ENCODE measurements at places on chromosomes 3 and 15.

- no peak for DNase-seq
These were observed 34.7 kb downstream of the AADACL2 start for GRCh38 chr3:151768393-151768930.

DNA sequence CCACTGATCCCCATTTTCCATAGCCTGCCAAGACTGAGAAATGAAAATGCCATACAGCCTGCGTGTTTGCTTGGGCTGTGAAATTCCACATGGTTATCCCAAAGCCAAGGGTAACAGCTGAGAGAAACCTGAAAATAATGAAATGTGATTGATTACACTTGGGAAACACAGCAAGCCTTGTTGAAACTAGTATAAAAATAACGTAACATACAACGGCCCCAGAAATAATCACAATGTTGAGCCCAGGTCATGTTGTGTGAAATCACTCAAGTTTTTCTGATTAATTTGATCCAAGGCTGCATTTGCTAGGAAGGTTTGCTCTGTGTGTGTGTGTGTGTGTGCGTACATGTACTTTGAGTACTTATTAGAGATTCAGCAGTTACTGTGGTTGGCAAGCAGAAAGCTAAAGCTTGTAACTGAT lies 269.0 kb downstream of the OXSM start:
- DNase-seq, result no peak

- DNase-seq, result peak; percentile 23
These were observed 1.7 kb downstream of the P2RY13 start for GRCh38 chr3:151327571-151328198.

DNA sequence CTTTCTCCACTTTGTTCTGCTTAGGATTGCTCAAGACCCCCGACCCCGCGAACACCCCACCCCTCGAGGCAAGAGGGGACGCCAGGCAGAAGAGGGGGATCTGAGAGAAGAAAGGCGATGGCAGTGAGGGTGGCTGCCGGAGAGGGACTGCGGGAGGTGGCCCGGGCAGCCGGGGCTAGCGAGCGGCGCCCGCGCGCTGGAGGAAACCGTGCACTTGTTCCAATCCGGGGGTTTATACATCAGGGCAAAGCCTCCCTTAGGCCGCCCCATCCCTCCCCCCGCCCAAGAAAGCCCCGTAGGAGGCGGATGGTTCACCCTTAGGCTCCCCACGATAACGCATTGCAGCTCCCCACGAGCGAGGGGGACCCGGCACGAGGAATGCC lies 475 bp downstream of the ERC2 start:
- DNase-seq, result peak; percentile 28

GRCh38 chr3:8723612-8724011 lies 10.0 kb upstream of the CAV3 start:
- DNase-seq, result no peak

- no peak for DNase-seq
These were observed 1.3 kb downstream of the CLEC3B start for GRCh38 chr3:45027441-45027840.

GRCh38 chr3:52845691-52846431 lies 11.0 kb upstream of the MUSTN1 start:
- peak; percentile 57 for DNase-seq

GRCh38 chr3:112061152-112061551 lies 25.0 kb upstream of the C3orf52 start:
- DNase-seq, result no peak

GRCh38 chr3:45480218-45480617 lies 91.8 kb downstream of the LARS2 start:
- DNase-seq, result no peak

DNA sequence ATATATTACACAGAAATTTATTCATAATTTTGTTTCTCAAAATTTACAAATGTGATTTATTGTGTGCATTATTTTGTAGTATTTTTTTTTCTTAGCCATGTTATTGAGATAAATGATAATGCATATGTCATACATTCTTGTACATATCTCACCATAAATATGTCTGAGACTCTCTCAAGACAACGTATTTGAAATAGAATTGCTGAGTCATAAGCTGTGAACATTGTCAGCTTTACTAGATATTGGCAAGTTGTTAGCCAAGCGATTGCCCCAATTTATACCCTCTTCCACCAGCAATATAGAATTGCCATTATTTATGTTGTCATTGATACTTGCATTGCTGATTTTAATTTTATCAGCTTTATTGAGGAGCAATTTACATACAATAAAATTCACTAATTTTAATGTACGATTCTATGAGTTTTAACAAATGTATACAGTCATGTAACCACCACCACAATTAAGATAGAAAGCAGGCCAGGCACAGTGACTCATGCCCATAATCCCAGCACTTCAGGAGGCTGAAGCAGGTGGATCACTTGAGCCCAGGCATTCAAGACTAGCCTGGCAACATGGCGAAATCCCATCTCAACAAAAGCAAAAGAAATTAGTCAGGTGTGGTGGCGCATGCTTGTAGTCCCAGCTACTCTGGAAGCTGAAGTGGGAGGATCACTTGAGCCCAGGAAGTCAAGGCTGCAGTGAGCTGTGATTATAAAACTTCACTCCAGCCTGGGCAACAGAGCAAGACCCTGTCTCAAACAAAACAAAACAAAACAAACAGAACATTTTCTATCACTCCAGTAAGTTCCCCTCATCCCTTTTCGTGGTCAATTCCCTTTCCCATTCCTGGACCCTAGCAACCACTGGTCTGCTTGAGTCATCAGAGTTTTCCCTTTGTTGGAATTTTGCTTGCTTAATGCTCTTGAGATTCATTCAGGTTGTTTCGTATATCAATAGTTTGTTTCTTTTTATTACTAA lies 373.1 kb downstream of the MFSD1 start:
- no peak for DNase-seq

- DNase-seq, result no peak
These were observed 26.4 kb downstream of the ARMC8 start for GRCh38 chr3:138213398-138214085.

DNA sequence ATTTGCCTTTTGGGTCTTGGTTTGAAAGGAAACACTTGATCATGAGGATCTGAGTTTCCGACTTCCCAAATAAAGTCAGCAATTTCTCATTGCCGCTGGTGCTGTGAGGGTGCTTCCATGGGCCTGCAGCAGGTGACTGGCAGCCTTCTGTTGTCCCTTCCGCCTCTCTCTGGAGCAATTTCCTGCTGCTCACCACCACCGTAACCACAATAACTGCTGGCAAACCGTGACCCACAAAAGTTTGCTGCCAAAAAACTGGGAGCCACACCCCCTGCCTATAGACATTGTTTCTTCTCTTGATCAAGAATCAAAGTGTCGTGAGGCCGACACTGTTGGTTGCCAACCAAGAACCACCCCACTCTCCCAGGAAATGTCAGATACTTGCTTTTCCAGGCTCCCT lies 164.0 kb downstream of the NR2F2 start:
- DNase-seq, result no peak

DNA sequence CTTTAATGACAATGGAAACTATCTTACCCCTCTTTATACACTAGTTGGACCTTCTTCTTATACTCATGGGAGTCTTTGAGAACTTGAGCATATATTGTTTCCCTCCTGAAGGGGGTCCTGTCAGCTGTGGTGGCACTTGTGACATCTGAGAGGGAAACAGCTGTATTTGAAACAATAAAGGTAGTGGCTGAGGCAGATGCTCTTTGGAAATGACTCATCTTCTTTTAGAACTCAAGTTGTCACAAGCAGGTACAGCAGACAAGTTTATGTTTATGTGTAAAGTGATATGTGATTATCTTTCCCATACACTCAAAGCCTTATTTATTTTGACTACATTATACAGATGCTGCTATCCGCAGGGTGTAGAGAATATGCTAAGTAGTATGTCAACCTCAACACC lies 220.0 kb upstream of the GRM7 start:
- DNase-seq, result no peak

DNA sequence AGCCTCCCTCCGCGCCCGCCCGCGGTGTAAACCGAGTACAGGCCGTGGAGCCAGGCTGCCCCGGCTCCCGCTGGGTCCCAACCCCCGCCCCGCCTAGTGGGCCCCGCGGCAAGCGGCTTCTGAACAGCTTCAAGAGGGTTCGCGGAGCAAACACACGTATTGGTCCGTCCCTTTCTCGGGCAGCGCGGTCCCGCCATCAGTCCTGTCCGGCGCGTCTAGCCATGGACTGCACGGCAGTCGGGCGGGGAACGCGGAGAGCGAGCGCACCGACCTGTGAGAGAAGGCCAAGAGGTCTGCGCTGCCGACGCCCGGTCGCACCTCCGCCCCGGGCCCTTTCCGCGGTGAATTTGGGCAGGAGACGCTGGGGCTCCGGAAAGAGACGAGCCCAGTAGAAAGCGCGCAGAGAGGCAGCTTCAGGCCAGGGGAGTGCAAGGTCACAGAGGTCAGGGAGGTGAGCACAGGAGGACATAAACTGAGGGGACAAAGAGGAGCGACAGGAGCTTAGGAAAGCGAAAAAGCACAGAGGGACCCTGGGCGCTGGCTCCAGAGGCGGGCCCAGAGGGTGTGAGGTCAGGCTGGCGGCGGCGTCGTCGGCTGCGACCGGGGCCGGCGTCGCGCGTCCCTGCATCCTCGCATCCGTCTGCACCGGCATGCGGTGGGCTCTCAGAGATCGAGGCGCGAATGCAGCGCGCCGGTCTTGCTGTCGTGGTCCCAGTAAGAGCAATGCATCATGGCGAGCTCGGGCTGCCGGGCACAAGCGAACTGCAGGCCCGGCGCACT lies 1.8 kb downstream of the FOXL2 start:
- DNase-seq, result peak; percentile 37

GRCh38 chr3:182913889-182914288 lies 66.4 kb downstream of the DCUN1D1 start:
- DNase-seq, result no peak

DNA sequence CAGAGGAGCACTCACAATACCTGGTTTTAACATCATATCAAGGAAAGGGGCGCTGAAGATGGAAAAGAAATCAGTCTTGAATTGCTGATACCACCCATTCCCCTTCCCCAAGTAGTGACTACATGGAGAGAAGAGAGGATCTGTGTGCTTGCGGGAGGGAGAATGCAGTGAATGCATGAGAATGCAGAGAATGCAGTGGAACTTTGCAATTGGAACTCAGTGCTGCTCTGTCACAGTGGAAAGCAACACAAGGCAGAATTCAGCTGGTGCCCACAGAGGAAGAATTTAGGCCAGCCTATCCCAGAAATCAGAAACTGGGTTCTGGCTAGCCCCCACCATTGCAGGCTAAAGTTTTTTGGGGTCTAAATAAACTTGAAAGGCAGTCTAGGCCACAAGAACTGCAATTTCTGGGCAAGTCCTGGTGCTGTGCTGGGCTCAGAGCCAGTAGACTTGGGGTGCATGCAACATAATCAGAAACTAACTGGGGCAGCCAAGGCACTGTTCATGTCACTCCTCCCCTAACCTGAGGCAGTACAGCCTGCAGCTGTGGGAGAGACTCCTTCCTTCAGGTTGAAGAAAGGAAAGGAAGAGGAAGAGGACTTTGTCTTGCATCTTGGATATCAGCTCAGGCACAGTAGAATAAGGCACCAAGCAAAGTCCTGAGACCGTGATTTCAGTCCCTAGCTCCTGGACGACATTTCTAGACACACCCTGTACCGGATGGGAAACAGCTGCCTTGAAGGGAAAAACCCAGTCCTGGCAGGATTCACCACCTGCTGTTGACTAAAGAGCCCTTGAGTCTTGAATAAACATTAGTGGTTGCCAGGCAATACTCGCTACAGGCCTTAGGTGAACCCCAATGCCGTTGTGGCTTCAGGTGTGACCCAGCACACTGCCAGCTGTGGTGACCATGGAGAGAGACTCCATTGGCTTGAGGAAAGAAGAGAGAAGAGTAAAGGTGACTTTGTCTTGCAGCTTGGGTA lies 329.3 kb downstream of the TBL1XR1 start:
- DNase-seq, result no peak

- no peak for DNase-seq
These were observed 961.6 kb downstream of the MCTP2 start for GRCh38 chr15:95192923-95193322.

- DNase-seq, result no peak
These were observed 40.6 kb downstream of the AMOTL2 start for GRCh38 chr3:134333522-134334181.

GRCh38 chr15:74817370-74817737 lies 4.7 kb downstream of the LMAN1L start:
- peak; percentile 56 for DNase-seq

DNA sequence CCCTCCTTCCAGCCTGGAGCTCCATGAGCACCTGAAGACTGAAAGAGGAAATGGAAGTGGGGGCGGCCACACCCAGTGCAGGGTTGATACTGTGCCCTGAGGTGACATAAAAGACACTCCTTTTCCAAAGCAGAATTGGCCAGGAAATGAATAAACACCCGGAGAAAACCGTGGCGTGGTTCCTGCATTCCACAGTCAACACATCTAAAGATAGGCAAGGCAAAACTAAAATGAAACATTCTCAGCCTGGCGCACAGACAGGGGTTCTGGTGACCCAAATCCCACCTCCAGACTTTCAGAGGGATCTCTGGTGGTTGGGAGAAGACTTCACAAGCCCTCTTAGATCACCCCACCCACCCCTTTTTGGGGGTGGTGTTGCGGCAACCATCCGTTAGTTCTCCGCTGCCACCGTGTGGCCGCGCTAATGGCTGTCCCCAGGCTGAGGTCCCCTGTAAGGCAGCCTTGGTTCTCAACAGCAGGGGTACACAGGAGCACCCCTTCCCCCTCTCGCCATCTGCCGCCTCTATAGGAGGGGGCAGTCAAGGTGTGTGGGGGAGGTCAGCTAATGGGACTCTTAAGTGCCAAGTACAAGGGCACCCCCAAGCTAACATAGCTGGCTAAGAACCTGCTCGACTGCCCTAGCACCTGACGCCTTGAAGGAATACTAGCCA lies 2.5 kb upstream of the MST1R start:
- DNase-seq, result peak; percentile 80

GRCh38 chr3:98008855-98009254 lies 26.3 kb downstream of the GABRR3 start:
- no peak for DNase-seq

DNA sequence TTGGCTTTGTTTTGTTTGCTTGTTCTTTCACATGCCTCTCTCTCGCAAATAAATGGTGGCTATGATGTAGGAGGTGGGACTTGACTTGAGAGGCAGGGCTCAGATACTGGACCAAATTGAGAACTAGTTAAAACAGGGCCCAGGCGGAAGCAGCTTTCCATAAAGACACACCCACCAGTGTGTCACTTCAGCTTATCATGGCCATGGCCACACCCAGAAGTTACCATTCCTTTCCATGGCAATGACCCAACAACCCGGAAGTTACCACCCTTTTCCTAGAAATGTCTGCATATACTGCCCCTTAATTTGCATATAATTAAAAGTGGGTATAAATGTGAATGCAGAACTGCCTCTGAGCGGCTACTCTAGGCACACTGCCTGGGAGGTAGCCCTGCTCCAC lies 62.6 kb upstream of the CNTN4 start:
- no peak for DNase-seq

DNA sequence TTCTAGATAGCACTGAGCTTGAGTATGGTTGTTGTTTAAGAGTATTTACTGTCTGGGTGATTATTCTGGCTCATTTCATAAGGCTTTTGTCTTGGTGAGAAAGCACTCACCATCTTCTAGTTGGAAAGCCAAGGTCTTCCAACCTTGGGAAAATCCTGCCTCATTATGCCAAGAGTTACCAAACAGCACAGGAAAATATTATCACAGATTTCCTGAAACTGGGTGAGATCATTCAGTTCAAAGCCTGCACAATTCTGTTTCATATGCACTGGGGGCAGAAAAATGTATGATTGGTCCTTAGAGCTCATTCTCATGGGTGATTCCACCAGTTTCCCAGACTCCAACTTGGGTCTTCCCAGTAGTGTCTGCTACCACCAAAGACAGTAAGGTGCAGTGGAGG lies 291.8 kb downstream of the RORA start:
- no peak for DNase-seq

GRCh38 chr3:151491525-151491924 lies 30.7 kb upstream of the IGSF10 start:
- no peak for DNase-seq

GRCh38 chr3:64687781-64688604 lies at the start of gene ADAMTS9:
Gene ADAMTS9 (minus strand): TSS chr3:64688000. CDS start chr3:64687657, 343 bp downstream.
- DNase-seq, result peak; percentile 56

- peak; percentile 80 for DNase-seq
These were observed 13.8 kb downstream of the BDH1 start for GRCh38 chr3:197541756-197542539.

All from iPS-NIHi11 (cell line).